ENCODE measurements at places on chromosomes 2 and 18.
A peak's percentile ranks its signal among the peaks of the same experiment; 100 is the strongest.

DNA sequence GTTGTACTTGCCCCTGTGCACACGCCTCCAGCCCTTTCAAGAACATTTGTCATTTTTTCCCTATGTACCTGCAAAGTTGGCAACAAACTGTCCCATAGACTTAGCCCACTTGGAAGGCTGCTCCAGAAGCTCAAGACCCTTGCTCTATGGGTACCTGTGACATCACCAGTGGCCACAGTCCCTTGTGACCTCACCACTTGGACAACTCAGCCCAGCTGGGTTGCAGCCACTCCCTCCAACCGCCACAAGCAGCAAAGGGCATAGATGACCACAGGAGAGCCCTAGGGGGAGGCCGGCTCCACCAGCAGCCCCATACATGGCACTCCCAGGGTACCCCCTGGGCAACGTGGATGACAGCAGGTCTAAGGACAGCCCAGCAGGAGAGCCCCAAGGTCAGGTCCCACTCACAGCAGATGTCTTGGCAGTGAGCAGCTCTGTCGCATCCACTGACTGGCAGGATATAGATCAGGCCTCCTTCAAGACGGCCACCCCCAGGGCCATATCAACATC lies at the start of gene TEX44:
Gene TEX44, plus strand, starts transcription at position 229 of the 510 bp plus-strand sequence. Its CDS starts 88 bp downstream, at position 317.
- DNase-seq: no peak

DNA sequence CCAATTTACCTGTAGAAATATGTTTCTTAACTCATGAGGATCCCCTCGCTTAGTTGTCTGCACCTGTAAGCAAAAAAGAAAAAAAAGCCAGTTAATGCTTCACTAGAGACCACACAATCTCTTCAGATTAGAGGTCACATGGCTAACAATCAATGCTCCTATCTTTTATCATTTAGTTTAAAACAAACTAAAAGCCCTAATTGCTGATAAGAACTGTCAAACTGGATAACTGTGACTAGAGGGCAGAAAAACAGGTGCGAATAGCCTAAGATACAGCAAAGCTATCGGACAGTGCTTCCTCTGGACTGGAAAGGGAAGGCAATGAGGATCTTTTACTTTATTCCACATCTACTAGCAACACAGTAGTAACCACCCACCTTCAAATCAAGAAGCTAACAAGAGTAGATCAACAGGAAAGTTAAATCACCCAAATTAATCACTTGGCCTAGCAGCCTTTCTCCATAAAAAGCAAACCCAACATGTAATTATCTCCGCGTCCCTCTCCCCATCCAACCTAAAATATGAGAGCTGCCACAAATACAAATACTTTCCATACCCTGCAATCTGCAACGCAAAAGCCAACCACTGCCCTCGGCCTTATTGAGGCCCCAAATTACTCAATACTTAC lies 734 bp downstream of the SLC25A12 start:
- DNase-seq: peak; percentile 5

GRCh38 chr2:79944205-79944604 lies 360.3 kb downstream of the LRRTM1 start:
- no peak for DNase-seq

DNA sequence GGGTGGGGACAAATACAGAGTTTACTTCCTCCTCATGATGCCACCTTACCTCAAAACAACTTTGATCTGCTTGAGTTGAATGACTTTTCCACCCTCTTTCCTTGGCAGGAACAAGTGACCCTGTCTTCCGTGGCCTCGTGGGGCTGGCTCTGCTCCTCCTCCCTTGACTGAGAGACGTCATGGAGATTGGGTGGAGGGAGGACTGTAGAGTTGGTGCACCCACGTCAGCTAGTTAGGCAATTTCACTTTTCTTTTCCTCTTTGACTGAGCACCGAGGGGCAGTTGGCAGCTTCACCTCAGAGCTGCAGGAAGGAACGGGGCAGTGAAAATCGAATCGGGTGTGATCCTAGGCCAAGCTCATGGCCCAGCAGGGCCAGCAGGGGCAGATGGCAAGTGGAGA lies at the start of gene SP140:
Gene SP140, plus strand, starts transcription at position 251 of the 400 bp plus-strand sequence. Its CDS starts 109 bp downstream, at position 360.
- no peak for DNase-seq

DNA sequence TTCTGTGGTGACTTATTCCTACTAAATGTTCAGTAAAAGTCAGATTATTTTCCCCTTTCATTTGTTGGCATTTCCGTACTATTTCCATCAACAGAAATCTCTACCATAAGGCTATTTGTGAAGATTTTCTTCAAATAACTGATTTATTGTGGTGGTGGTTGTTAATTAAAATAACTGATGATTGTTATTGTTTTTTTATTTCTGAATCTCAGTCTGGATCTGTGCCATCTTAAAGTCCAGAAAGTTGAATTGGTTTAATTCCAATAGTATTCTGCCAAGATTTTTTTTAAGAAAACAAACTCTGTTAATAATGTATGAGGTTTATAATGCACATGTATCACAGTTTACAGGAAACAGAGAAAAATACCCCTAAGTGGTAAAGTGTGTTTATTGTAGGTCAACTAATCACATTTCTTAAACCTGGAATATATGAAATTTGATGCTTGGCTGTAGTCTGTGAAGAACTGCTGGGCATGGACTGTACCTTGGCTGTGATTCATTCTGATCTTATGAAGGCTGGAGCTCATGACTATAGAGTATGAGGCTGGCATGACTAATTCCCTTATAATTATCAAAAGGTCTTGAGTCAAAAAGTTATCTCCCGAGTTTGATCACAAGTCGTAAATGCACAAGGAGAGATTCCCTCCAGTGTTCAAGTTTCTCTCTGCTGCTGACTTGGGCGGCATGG lies 134.2 kb upstream of the RND3 start:
- peak; percentile 83 for DNase-seq

DNA sequence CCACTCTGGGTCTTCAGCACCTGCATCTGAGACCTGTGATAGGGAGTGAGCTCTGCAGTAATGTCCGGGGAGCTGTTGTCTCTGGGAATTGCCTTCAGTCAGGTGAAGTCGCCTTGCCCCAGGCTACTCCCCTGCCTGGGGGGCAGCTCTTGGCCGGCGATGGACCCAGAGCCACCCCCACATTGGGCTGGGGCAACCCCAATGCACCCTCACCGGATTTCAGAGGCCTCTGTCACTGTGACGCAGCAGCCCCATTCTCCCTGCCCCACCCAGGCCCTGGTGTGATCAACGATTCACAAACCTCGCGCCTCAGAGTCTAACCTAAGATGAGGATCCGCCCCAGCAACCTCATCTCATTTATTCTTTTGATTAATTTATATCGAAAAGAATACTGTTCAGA lies 303.6 kb downstream of the NDUFA10 start:
- DNase-seq: no peak

- peak; percentile 100 for DNase-seq
Observed at GRCh38 chr2:38148501-38148900, 72.5 kb upstream of the CYP1B1 start.

GRCh38 chr2:238202326-238203093 lies 985 bp downstream of the ILKAP start:
- peak; percentile 18 for DNase-seq

GRCh38 chr2:171475979-171476378 lies 42.0 kb downstream of the DCAF17 start:
- DNase-seq: no peak

GRCh38 chr2:224220586-224221255 lies 181.2 kb downstream of the FAM124B start:
- DNase-seq: peak; percentile 40

DNA sequence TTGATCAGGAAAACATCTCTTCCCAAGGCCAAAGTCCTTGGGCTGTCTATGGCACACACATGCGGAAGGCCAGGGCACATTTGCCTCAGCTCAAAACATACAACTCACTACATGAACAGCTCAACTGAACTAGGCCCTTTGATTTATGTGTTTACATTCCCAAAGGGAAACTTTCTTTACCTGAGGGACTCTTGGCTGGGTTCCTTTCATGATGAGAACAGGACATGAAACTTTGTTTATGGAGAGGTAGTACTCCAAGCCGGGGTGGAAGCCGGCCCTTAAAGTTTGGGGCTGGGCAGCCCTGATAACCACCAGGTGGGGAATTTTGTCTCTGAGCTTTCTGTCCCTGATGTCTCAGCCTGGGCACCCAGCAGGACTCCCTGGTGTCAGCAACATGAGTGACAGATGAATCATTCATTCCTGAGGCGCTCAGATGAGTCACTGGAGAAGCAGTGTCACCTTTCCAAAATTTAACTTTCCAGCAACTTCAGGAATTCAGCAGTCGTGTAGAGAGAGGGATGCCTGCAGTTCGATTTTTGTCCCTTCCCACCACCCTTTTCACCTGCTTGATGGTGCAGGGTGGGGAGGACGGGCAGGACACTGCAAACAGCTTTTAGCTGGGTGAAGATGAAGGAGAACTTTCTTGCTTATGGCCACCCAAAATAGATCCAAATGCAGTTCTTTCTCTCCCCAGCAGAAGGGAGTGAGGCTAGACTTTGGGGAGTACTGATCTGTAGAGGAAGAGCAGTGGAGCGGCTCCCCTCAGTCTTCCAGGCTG lies 331.6 kb downstream of the DYSF start:
- peak; percentile 76 for DNase-seq

DNA sequence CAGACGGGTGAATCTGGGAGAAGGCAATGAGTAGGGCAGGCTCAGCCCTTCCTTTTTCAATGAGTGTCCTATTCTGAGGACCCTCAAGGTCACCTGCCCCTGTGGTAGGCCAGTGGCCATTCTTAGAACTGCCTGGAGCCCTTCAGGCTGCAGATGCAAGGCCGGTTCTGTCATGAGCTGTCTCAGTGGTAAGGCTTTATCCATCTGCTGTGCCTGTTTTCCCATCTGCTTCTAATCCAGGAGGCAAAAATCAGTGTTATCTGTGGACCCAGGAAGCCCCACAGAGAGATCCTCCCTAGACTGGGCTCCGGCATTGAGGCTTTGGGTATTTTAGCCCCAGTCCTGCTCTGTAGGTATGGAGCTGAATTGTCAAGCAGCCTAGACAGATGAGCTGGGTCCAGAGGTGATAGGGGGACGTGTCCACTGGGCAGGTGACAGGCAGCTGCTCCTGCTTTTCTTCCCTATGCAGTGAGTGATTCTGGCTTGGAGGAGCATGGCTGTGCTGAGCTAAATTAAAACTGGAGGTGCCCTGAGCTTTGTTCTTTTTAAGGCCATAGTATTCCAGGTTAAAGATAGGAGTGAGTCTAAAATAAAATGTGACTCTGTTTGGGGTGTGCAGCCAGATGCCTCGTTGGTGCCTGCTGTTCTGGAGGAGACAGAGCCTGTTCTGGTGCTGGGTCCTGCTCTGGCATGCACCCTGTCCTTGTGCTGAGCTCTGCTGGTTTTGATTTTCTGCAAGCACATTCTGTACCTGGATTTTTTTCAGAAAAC lies 92.5 kb downstream of the FHOD3 start:
- DNase-seq: no peak

GRCh38 chr18:59988098-59988706 lies 88.4 kb downstream of the PMAIP1 start:
- DNase-seq: peak; percentile 56

DNA sequence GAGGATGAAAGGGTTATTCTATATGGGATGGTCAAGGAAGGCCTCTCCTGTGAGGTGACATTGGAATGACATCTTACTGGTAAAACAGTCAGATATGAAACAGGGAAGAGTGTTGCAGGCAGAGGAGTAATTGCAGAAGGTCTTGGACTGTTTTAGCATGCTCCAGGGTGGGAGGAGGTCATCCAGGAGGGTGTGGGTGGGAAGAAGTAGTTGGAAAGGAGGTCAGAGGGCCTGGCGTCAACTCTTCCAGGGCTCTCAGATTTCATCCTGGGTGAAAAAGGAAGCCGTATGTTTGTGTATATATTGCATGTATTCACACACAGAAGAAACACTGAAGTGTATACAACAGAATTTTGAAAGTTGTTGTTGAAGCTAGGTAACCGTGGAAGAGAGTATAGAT lies 48.2 kb downstream of the ATP9B start:
- DNase-seq: no peak

DNA sequence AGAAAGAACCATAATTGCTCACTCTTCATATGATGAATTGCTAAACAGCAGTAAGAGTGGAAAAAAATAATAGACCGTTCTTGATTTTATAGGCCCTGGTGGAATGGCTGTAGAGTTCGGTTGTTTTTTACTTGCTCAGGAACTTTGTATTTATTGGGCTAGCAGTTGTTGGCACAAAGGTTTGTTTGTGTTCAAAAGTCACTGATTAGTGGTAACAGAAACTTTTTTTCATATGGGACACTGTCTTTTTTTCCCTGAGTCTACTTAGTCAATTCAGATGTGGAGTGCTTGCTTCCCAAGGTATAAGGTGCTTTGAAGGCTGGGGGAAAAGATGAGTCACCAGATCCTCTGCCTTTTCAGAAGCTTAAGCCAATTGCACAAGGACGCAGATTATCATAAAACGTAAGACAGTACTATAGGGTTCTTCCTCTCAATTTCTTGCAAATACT lies 25.8 kb downstream of the PHLPP1 start:
- peak; percentile 88 for DNase-seq

DNA sequence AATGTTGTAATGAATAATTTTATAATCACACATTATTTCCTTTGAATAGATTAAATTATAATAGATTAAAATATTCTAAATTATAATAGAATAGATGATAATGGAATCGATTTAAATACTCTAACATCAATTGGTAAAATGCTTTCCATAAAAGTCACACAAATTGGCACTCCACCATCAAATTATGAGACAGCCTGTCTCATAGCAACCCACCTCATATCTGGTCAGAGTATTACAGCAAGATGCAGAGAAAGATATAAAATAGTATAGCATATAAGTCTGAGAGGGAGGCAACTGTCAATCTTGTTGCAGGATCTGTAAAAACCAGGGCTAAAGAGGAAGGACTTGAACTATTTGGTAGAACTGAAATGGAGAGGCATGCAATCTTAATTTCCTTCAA lies 98.4 kb upstream of the NCKAP5 start:
- DNase-seq: no peak

DNA sequence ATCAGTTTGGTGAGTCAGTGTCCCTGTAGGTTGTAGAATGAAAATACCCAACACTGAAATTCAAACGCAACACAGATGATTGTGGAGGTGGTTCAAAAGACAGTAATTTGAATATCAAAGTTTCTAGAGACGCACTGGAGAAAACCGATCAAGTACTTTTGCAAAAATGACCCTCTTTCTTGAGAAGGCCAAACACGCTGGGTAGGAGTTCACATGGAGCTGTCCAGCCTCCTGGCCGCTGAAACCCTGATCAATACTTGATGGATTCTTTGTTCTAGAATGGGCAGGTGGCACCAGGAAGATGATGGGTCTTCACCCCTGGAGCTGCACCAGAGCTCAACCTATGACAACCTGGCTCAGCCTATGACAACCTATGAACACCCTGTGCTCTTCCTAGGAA lies 39.7 kb upstream of the UBE2F start:
- DNase-seq: no peak

DNA sequence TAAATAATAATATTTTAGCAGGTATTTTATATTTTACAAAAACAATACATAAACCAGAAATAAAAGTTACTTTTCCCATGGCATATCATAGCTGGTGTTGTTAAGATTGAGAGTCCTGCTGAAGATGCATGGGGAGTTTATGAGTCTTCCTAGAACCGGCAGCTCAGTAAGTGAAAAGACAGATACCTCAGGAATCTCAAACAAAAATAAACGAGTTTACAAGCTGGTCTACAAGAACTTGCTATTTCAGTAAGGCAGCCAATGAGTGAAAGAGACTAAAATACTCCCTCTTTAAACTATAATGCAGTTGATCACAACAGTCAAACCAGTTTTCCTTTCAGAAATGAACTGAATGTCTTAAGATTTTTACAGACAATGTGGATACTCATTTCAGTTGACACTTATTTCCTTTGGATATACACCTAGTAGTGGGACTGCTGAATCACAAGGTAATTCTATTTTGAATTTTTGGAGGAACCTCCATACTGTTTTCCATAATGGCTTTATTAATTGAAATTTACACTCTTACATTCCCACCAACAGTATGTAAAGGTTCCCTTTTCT lies 8.9 kb downstream of the GAREM1 start:
- DNase-seq: no peak
